IMR-90 (cell line): ENCODE measurements at places on chromosomes 3 and 15. TPM values are rescaled to one million over a fixed set of nuclear protein-coding genes. Genes with fewer than 3 reads are reported as not detected.

DNA sequence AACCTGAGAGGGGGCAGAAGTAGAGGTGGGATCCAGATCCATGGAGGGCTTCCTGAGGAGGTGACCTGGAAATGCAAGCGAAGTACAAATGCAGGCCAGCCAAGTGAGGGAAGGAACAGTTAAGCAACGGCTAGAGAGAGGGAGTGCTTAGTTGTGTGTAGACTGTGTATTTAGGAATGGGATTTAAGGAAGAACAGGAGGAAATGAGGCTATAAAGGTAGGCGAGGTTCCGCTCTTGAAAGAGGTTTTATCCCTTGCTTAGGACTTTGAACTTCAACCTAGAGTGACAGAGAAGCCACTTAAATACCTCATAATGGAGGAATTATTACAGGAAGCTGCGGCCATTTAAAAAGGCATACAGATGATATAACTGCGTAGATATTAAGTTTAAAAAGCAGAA, 295.1 kb downstream of the THSD4 start:
- DNase-seq: no peak

DNA sequence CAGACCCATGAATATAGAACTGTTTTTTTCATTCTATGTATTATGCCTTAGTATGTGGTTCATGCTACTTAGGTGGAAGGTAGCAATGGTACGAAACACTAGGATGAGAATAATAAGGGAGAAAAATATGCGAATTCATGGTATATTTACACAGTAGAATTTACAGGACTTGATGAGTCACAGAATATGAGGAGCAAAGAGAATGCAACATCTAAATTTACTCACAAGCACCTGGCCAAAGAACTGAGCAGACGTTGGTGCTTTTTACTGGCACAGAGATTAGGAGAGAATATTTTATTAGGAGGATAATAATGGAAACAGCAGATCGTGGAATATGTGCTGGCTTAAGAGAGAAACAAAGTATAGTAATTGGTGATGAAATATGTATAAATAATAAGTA, 785.4 kb upstream of the ROBO1 start:
- DNase-seq: no peak

- DNase-seq: no peak
Measured at GRCh38 chr3:181565416-181565815, 146.3 kb upstream of the SOX2 start.

- no peak for DNase-seq
Measured at GRCh38 chr3:65077124-65077523, 389.3 kb upstream of the ADAMTS9 start.

GRCh38 chr15:60804551-60804950, 325.6 kb upstream of the ICE2 start:
- DNase-seq: no peak

DNA sequence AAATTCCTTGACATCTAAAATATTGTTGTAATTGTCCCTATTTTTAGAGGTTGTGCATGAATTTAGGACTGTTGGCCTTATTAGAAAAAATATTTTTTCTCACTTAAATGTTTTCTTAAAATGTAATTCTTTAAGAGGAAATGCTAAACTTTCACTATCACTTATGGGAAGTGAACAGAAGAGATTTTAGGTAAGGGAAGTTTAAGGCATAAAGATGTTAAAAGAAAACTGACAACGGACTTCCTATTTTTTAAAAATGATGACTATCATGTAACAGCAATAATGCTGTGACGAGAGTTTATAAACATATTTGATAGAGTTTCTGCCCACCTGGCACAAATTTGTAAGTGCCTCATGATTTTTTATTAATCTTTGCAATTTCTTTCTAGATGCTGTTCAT, 3.1 kb downstream of the C3orf38 start:
- no peak for DNase-seq

CXCR6 gene
- under 0.01 TPM in 1 of 2 replicates, not detected in the other for total RNA-seq
